Left cardiac atrium (tissue), 4 donors: ENCODE measurements at places on chromosomes 7 and 10.
A peak's percentile ranks its signal among the peaks of the same experiment; 100 is the strongest.

GRCh38 chr10:11993834-11994468 is 48.7 kb downstream of the UPF2 start:
- no peak for DNase-seq

DNA sequence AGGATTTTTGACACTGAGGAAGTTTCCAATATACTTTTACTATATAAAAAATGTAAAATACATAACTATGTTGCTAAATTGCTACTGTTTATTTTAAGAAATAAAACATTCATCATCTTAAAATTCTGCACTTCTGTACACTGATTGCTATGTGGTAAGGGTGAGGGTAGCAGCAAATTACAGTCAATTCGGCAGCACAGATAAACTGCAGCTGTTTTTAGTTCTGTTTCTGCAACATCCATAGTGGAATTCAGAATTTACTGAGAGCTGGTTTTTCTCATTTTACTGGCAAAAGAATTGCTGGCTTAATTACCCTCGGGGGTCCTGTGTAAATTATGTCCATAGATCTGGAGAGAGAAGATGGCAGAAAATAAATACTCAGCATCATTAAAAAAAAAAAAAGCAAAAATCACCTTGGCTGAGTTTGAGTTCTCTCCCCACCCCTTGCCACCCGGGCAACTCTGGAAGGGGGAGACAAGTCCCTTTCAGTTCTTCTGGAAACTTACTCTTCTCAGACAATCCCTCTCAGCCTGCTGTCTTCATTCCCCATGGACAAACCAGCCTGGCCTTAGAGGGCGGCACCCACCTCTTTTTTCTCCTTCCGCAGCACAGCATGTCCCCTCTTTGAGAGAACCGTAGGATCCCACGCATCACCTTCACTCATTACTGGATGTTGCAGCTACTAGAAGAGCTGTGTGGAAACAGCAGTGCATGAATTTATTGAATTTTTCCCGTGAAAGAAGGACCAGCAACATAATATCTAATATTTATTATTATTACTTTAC is 501.1 kb upstream of the CELF2 start:
- DNase-seq, result no peak

GRCh38 chr10:122692744-122693143 is 6.9 kb downstream of the C10orf120 start:
- no peak for DNase-seq

- DNase-seq, result peak; percentile 80
Measured at GRCh38 chr7:41943094-41943577, 240.2 kb upstream of the INHBA start.

DNA sequence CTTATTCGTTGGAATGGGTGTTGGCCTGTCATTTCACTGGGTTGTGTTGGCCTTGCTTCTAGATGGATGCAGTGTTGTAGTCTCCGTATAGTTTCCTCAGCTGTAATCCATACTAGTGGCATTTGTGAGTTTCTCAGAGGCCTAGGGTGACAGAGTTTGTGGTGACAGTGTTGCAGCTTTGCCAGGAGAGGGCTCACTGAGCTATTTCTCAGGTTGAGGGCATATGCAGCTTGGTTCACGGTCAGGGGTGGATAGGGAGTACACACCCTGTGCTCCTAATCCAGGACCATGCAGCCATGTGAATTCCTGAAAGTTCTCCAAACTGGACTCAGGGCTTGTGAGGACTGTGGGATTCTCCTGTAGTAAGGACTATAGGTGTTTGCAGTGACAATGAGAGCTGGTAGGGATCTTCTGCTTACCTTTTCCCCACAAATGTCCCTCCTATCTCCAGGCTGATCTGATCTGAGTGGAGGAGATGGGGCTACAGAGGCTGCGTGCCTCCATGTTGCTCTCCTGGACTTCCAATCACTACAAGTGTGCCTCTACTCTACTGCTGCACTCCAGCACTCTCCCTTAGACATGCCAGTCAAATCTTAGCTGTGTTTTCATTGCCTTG is 229.0 kb downstream of the STK31 start:
- no peak for DNase-seq

GRCh38 chr10:23359692-23360380 is 15.2 kb upstream of the C10orf67 start:
- no peak for DNase-seq

DNA sequence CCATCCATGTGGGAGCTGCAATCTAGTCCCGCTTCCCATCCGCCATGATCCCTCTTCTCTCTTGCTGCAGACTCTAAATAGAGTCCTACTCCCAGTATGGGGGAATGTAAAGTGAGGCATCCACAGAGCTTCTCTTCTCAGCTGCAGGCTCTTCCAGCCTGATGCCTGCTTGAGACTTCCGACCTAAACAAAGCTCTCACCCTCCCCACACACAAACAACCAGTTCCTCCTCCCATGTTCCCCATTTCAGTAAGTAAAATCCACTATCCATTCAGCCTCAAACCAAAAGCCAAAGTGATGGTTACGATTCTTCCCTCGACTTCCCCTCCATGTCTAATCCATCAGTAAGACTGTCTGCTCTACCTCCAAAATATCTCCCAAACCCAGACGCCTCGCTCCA is 108.2 kb upstream of the NFE2L3 start:
- no peak for DNase-seq

GRCh38 chr7:31729195-31729804 is 42.3 kb downstream of the PPP1R17 start:
- DNase-seq, result no peak

- no peak for DNase-seq
Measured at GRCh38 chr7:32043688-32044087, 26.5 kb downstream of the PDE1C start.

DNA sequence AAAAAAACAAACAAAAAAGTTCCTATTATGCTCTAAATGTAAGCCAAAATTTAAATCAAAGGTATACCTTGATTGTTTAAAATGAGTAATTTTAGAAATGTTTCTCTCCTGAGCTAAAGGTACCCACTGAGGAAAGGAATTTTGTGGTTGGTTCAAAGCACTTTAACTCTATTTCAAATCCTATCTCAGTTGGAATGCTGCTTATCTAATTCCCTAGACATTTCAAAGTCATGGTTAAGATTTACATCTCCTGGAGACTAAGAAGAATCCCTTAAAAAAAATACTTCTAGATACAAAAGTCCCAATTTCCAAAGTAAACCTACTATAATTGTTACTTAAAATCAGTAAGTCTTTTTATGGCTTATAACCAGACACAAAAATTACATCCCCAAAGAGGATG is 830.7 kb downstream of the GRID1 start:
- DNase-seq, result no peak

GRCh38 chr10:128042131-128042610 is 84.1 kb downstream of the MKI67 start:
- DNase-seq, result no peak

DNA sequence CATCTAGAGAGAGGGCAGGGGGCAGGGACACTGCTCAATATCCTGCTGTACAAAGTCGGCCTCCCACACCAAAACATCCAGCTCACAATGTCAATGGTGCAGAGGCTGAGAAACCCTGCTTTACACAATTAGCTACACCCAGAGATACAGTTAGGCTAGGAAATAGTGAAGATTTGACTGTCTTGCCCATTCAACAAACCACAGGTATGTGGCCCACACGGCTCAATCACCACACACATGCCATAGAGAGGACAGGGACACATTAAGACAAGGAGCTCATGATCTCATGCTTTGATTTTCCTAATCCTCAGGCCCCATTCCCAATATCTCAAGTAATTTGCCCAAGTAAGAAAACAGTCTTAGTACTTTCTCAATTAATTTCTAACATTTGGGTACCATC is 110.4 kb downstream of the OSBPL3 start:
- no peak for DNase-seq

DNA sequence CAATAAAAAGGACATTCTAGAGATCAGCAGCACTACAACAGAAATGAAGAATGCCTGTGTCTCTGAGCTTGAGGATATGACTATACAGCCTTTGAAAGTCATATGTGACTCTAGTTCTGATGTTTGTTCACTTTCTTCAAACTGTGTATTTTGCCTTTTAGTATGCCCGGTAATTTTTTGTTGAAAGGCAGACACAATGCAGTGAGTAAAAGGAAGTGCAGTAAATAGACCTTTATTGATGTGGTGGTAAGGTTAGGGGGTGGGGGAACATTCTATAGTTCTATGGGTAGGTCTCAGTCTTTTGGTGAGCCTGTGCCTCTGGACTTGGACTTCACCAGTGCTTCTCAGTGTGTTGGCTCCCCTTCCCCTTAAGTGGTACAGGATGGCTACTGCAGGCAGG is 143.5 kb upstream of the CDC14C start:
- DNase-seq, result no peak

DNA sequence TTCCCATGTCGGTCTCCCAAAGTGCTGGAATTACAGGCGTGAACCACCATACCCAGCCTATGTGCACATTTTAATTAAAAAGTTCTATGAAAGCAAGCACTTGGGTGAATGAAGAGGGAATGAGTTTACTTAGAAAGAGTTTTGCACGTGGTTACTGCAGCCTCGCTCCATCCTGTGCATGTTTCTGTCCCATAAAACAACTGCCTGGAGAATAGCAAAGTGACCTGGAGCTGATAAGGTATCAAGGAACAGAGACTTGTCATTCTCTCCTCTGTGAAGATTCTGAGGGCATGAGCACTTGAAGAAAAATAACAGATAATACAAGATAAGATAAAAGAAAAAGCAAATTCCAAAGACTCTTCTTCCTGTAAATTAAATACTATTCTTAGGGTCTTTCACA is 112.2 kb upstream of the JCAD start:
- no peak for DNase-seq

- DNase-seq, result no peak
Measured at GRCh38 chr7:11620406-11621253, 211.4 kb downstream of the THSD7A start.

DNA sequence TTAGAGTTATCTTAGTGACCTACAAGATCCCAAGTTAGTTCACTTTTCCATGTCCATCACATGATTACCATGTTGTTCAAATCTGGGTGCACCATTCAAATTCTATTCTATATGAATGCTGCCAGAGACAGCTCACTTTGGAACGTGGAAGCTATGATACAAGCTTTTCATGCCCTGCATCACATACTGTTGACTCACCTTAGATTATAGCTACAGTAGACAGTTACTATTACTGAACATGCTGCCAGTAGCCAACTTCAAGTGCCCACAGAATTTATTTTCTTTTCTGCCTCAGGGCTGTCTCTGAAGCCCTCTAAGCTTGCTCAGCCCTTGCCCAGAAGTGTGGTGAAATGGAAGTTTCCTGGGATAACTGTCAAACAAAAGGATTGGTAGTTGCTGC is 231.1 kb downstream of the GPR158 start:
- no peak for DNase-seq

DNA sequence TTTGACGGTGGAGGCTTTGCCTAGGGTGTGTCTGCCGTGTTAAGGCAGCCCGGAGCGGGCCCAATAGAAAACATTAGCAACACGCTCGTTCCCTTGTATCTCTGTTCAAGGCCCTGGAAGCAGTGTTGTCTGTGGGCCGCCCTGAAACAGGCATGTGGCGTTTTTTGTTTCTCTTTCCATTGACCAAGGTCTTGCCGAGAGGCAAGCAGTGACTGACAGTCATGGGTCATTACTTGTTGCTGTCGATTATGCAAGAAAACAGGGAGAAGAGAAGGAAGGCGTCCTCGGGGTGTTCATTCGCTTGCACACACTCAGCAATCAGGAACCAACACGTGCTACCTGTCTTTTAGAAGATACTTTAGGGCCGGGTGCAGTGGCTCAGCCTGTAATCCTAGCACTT is 92.5 kb downstream of the EZH2 start:
- DNase-seq, result no peak

- DNase-seq, result no peak
Measured at GRCh38 chr10:43946445-43946844, 297.8 kb upstream of the ZNF32 start.

DNA sequence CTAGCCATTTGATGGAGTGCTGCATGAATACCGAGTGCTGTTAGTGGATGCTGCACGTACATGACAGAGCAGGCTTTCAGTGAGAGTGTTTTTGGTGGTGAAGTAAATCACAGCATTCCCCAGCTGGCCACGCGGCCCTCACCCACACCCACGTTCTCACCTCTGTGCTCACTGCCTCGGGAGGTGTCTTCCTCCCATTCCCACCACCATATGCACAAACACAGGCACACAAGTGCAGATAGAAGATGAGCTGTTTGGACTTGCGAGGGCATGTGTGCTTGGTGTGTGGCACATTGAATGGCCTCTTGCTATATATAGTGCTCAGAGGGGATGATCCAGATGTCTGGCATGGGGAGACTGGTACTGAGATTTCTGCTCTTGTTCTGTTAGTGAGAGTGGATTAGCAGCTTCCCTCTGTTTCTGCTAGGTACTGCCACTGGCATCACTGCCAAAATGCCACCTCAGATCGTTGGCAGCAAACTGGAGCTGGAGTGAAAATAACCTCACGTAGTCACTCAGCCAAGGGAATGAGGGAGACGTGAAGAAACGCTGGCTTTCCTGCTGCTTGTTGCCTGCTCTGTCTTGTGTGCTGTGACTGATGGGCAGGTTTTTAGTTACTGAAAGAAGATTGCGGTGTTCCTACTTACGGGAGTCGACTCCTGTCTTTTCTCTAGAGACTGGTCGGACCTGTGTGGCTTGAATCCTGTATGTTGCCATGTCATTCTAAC is 19.1 kb downstream of the DNAJB6 start:
- DNase-seq, result peak; percentile 38

GRCh38 chr7:120725376-120726039 is 132.4 kb downstream of the TSPAN12 start:
- DNase-seq, result no peak

DNA sequence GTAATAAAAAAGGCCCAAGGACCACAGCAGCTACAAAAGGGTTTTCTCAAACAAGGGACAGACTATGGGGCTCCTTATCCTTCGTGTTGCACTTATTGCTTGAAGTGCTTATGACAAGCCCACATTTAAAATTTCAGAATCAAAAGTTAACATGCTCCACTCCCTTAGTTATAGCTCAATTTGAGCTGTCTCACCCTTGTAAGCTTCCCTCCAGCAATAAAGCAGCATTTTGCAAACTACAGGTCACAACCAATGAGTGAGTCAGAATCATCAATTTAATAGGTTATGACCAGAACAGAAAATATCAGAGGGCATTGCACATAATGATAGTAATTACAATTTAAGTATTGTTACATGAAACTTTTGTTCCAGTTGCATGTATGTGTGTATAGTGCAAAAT is 53.0 kb downstream of the IMMP2L start:
- no peak for DNase-seq

DNA sequence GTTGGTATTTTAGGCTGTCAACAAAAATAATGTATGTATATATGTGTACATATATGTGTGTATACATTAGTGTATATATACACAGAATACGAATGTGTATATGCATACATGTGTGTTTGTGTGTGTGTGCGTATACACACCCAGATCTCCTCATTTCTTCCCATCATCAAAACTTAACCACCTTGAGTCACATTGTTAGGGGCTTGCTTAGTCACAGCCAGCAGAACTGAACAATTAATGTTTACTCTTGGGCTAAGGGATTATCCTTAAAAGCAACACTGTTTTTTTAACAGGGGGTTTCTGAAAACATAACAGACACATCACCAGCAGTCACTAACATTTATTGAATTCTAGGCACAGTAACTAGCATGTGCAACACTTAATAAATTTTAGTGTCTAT is 83.0 kb upstream of the ASAH2 start:
- no peak for DNase-seq

DNA sequence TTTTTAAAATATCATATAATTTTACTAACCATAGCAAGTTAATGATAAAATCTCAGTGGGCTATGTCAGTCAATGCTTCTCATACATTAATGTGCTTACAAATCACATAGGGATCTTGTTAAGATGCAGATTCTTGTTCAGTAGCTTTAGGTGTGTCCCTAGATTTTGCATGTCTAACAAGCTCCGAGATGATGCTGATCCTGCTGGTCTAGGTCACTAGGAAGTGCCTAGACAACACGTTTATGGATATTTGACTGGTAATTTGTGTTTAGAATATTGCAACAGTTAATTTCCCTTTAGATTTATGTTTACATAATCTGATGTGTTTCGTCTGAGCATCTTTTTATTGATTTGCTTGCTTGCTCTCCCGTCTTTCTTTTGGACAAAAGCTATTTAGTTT is 12.7 kb downstream of the AHR start:
- no peak for DNase-seq
